Muscle of arm (tissue), 14 donors: ENCODE measurements at places on chromosomes 11 and 22. TPM values are rescaled to one million over a fixed set of nuclear protein-coding genes. Genes with fewer than 3 reads are reported as not detected.

Gene RAB39A
- polyA plus RNA-seq, result 0.23 TPM

Gene DEUP1
- not detected for polyA plus RNA-seq

- no peak for DNase-seq
Measured at GRCh38 chr22:27157666-27158370, 500.4 kb downstream of the MIAT start.

- no peak for DNase-seq
Measured at GRCh38 chr11:44787981-44788380, 61.2 kb downstream of the TSPAN18 start.

Gene RAB6A
- polyA plus RNA-seq, result 142 TPM

DNA sequence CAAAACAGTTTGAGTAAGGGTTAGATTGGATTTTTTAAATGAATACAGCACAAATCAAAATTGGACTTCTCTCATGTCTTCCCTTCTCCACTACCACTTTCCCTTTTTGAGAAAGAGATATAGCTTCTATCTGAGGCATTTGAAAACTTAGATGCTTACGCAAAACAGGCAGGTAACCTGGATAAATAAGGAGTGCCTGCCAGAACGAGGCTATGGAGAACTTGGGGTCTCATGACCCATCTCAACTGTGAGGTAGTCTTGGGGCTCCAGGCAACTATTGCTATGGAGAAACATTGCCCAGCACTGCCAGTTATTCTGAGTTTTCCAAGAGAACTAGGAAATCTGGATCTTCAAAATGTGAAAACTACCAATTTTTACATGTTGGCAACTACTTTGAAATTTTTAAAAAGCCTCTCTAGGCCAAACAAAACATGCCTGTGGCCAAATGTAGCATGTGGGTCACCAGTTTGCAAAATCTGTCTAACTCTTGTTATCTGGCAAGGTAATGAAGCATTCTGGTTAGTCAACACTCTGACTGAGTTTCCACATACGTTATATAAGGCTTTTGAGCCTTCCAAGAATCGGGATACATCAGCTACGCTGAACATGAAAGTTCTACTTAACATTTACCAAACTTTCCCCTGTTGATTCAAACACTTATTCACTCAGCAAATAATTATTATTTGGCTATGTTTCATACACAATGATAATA is 752.7 kb downstream of the KCNA4 start:
- DNase-seq, result no peak

DNA sequence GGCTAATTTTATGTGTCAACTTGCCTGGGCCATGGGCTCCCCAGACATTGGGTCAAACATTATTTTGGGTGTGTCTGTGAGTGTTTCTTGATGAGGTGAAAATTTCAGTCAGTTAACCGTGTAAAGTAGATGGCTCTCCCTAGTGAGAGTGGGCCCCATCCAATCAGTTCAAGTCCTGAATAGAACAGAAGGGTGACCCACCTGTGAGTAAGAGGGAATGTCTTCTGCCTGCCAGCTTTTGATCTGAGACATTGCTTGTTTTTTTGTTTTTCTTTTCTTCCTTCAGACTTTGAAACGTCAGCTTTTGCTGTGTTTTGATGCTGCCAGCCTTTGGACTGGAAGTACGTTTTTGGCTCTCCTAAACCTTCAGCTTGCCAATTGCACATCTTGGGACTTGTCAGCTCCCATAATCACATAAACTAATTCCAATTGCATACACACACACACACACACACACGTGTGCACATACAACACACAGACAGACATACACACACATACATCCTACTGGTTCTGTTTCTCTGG is 300.1 kb downstream of the CNTN5 start:
- no peak for DNase-seq
